Renal cortical epithelial cell (primary cell): ENCODE measurements at places on chromosomes 6 and 20. TPM values are rescaled to one million over a fixed set of nuclear protein-coding genes. Genes with fewer than 3 reads are reported as not detected.
A peak's percentile ranks its signal among the peaks of the same experiment; 100 is the strongest.

SRSF12 gene
- 4.0 and 5.7 TPM in 2 replicates for total RNA-seq

RAET1L gene
- total RNA-seq = 0.99 and 3.1 TPM in 2 replicates

ME1 gene
- 21.7 and 45.3 TPM in 2 replicates for total RNA-seq

DNA sequence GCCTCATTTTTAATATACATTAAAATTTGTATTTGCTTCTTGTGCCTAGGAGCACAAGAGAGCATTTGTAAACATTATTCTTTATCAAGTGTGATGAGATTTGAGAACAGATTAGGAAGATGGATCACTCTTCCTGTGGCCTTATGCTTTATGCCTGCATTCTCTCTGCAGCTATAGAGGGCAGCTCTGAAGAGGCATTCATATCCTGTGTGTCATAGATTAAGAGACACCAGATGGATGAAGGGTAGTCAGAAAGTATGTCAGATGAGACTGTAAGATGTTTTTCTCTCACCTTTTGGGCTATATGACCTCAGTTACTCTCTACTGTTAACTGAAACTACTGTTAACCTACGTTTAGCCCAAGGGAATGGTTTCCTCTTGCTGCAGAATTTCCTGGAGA lies 61.4 kb downstream of the DNAH8 start:
- DNase-seq = no peak

DNA sequence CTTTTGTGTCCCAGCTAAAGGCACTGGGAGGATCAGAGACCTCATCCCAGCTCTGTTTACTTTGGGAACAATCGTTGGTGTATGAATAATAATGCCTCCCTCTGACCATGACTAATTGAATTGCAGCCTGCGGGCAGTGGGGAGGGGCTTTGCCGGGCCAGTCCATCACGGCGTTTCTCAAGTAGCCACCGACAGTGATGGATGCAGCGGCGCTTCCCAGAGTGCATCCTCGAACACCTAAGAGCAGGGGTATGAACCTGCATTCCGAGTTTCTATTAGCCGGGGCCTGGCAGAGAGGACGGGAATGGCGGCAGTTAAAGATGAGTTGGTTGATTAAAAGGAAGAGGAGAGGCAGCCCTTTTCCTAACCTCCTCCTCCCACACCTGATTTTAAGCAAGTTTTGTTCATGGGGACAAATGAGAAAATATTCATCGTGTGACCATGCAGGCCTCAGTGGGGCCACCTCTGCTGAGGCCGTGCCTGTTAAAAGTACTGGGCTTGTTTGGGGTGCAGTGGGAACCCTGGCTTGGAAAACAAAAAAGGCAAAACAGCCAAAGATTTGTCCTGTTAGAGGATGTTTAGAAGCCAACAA lies 154.1 kb downstream of the FOXA2 start:
- peak; percentile 53 for DNase-seq

GRCh38 chr6:89999154-89999553 lies 104.9 kb downstream of the GJA10 start:
- peak; percentile 94 for DNase-seq

DNA sequence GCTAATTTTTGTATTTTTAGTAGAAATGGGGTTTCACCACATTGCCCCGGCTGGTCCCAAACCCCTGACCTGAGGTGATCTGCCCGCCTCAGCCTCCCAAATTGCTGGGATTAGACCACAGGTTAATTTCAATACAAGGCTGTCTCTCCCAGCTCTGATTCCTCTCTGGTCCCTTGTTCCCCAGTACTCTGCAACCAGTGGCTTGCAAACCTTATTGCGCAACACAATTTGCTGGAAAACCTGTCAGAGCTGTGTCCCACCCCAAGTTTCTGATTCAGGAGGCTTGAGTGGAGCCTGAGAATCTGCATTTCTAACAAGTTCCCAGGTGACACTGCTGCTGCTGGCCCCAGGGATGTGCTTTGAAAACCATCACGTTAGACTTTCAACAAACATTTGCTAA lies 96.2 kb upstream of the SRSF6 start:
- DNase-seq = no peak

- no peak for DNase-seq
Observed at GRCh38 chr20:60361761-60362395, 403.7 kb downstream of the CDH26 start.

GRCh38 chr6:132231121-132231884 lies 170.0 kb downstream of the MOXD1 start:
- no peak for DNase-seq

- DNase-seq = no peak
Observed at GRCh38 chr6:20159781-20160540, 52.3 kb downstream of the MBOAT1 start.

GRCh38 chr6:137413482-137413881 lies 80.7 kb downstream of the OLIG3 start:
- DNase-seq = no peak

GRCh38 chr6:46203391-46204177 lies 32.8 kb upstream of the ENPP5 start:
- DNase-seq = no peak

GRCh38 chr6:117451671-117452070 lies 25.9 kb upstream of the ROS1 start:
- DNase-seq = peak; percentile 55

GRCh38 chr20:41650231-41650948 lies 32.2 kb upstream of the CHD6 start:
- DNase-seq = no peak

- peak; percentile 97 for DNase-seq
Observed at GRCh38 chr6:3797231-3798054, 45.9 kb upstream of the PXDC1 start.

DNA sequence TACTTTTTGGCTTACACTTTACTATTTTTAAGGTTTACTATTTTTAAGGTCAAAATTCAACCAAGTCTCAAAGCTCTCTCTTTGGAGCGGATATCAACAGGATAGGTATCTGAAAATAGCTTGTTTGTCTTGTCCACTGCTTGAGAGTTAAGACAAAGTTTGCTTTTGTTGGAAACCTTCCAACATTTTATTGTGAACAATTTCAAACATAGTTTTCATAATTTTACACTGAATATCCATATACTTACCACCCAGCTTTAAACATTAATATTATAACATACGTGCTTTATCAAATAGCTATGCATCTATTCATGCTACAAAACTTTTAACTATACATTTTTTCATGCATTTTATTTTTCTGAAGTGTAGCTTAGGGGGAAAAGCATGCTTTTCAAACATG lies 109.9 kb downstream of the FYN start:
- DNase-seq = no peak
